ENCODE measurements at places on chromosomes 3 and 15.

GRCh38 chr15:34084086-34084485 lies 17.6 kb downstream of the EMC7 start:
- DNase-seq = no peak

DNA sequence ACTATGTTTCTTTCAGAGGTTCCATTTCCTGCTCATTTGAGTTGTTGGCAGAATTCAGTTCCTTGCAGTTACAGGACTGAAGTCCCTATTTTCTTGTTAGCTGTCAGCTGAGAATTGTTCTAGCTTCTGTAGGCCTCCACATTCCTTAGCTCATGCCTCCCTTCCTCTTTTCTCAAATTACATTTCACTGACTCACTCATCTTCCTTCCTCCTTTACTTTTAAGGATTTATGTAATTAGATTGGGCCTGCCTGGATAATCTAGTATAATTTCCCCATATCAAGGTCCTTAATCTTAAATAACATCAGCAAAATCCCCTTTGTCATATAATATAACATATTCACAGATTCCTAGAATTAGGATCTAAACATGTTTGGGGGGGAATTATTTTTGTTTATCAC lies 40.6 kb upstream of the RBMS3 start:
- DNase-seq = no peak

DNA sequence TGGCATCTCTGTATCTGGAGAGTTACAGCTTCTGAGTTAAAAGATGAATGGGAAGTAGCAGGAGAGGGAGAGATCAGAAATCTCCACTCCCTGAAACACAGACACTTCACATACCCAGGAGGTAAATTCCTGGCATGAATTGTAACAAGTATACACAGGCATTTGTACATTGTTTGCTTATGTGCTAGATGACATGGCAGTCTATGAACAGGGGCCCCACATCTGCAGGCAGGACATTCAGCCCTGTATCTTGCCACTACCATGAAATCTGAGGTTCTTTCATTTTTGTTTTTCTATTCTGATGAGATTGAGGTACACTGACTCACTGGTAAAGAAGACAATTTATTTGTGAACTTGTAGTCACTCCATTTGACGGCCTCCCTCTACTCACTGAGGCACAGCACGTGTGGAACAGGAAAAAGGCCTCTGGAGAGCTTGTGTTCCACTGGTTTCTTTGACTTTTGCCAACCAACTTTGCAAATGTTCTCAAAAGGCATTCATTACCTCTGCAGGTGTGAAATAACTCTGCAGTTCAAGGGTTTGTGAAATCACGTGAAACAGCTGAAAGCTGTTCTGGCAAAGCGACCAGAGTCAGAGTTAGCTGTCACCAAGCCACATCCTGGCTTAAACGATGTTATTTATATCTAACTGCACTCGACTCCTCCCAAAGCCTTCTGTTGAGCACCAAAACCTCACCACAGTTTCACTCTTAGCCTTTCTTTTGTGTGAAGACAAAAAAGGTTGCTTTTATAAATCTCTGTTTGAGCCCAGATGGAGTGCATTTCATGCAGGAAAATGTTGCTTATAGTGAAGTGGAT lies 401.3 kb upstream of the CFAP20DC start:
- peak; percentile 82 for DNase-seq

- no peak for DNase-seq
These were observed 135.3 kb downstream of the CHL1 start for GRCh38 chr3:331881-332280.

- DNase-seq = no peak
These were observed 285.1 kb upstream of the STAC start for GRCh38 chr3:36095238-36095637.

GRCh38 chr3:8532251-8532871 lies 30.7 kb downstream of the LMCD1 start:
- DNase-seq = no peak

DNA sequence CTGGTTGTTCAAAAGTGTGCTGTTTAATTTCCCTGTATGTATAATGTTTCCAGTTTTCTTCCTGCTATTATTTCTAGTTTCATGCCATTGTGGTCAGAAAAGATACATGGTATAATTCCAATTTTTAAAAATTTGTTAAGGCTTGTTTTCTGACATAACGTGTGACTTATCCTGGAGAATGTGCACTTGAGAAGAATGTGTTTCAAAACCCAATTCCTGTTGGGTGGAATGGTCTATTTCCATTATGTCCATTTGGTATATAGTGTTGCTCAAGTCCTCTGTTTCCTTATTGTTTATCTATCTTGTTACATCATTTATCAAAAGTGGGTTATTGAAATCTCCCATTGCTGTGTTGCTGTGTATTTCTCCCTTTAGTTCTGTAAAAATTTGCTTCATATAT lies 215.4 kb downstream of the GREM1 start:
- DNase-seq = no peak

GRCh38 chr3:51283421-51283820 lies 101.7 kb upstream of the MANF start:
- DNase-seq = no peak

GRCh38 chr3:157981819-157982218 lies 124.4 kb downstream of the SHOX2 start:
- no peak for DNase-seq

DNA sequence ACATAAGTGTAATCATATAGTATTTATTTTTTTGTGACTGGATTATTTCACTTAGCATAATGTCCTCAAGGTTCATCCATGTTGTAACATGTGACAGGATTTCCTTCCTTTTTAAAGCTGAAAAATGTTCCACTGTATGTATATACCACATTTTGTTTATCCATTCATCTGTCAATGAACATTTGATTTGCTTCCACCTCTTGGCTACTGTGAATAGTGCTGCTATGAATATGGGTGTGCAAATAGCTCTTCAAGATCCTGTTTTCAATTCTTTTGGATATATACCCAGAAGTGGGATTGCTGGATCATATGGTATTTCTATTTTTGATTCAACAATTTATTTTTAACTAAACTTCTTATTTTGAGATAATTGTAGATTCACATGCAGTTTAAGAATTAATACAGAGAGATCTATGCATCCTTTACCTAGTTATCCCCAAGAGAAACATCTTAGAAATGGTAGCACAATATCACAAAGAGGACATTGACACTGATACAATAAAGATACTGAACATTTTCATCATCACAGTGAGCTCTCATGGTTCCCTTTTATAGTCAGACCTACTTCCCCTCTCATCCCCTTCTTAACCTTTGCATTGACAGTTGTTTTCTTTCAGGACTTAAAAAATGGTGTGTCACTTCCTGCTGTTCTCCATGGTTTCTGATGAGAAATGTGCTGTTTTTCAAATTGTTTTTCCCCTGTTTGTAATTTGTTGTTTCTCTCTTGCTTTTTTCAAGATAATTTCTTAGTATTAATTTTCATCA lies 90.1 kb downstream of the SATB1 start:
- no peak for DNase-seq

GRCh38 chr3:58048301-58048700 lies 40.1 kb downstream of the FLNB start:
- no peak for DNase-seq

- DNase-seq = no peak
These were observed 64.7 kb upstream of the IL12A start for GRCh38 chr3:159923956-159924355.

GRCh38 chr15:87477737-87478686 lies 778.5 kb downstream of the NTRK3 start:
- DNase-seq = no peak

- DNase-seq = peak; percentile 93
These were observed at the start of gene TMEM41A for GRCh38 chr3:185498503-185499396. TSS of gene TMEM41A (minus strand) at chr3:185499035. CDS start at chr3:185498961, 74 bp downstream.

- DNase-seq = peak; percentile 81
These were observed 3.2 kb downstream of the ANP32A start for GRCh38 chr15:68817304-68818065.

DNA sequence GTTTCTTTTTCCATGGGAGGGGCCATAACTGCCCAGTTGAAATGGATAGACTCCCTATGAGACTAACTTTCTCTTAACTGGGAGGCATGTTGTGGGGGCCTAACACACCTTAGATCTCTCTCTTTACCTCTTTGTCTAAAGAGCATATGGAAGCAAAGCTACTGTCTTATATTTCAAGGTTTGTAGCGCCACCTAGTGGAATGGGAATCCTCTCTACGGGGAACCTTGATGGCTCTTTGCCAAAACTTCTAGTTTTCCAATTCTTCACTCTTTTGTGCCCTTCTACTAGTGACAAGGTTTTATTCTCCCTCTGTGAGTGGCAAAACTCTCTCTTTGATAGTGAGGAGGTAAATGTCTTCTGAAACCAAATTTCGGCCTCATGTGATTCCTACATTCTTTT lies 1030.4 kb upstream of the CADM2 start:
- DNase-seq = no peak

DNA sequence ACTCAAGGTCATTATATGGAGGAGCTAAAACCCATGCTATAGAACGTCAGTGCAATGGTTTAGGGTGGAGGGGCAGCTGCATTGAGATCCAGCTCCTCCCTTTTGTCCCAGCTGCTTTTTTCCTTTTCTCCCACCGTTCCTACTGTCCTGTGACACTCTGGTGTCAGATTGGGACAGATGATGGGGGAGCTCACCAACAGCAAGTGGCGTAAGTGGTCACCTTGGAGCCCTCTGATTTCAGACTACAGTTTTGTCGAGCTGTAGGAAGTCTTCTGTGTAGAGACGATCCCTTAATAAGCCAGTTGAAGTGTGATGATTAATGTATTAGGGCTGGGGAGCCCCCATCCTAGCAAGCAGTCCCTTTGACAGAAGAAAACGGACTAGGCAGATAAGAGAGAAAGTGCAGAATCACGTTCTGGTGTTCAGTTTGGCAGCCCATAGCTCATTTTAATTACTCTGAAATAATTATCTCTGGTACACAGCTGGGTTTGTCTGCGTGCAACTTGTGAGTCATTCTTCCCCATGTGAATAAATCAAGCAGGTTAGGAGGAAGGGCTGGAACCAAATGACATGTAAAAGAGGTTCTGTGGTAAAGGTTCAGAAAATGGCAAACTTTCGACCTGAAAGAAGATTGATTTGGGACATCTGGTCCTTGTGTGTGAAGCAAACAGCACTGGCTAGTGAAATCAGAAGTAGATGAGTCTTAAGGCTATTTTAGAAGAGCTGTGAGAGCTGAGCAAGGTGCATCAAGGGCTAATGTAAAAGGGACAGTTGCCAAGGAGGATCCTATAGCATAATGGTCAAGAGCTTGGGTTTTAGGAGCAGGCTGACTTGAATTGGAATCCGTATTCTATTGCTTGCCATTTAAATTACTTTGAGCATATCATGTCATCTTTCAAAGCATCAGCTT lies 241.4 kb downstream of the EDEM1 start:
- DNase-seq = no peak

DNA sequence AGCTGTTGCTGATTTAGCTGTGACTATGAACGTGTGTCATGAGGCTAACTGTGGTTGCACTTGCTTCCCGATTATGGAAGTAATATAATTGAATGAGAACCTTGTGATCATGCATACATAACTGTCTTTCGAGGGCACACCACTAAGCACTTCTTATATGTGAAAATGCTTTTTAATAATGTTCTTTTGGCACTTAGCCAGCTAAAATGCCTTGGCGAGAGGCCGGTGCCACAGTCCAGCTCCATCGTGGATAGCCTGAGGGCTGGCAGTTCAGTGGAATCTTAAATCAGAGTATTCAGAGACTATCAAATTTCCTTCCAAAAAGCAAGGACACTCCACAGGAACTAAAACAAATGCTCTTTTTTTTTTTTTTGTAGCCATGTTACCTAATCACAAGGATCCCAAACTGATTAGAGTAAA lies 161.6 kb upstream of the FRMD4B start:
- no peak for DNase-seq

DNA sequence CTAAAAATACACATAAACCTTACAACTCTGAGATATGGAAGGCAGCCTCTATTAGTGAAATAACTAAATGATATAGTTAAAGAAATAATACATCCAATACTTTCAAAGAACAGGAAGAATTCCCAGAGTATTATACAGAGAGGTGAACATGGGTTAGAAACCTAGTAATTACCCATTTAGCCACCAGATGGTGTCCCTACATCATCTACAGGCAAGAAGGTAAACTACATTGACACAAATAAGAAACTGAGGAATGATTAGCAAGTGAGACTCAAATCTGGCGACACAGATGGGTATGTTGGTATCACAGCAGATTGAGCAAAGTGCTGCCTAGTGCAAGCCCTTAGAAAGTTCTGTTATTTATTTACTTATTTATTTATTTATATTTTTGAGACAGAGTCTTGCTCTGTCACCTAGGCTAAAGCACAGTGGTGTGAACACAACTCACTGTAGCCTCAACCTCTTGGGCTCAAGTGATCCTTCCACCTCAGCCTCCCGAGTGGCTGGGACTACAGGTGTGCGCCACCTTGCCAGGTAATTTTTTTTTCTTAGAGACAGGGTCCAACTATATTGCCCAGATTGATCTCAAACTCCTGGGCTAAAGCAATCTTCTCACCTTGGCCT lies 28.2 kb downstream of the NEK4 start:
- DNase-seq = no peak

- no peak for DNase-seq
These were observed 43.4 kb upstream of the SLC6A1 start for GRCh38 chr3:10949197-10949596.

GRCh38 chr3:169863458-169863899 lies 6.3 kb downstream of the LRRC31 start:
- DNase-seq = peak; percentile 76

- no peak for DNase-seq
These were observed 29.0 kb downstream of the MAP6D1 start for GRCh38 chr3:183796372-183796771.

GRCh38 chr3:191568206-191568605 lies 107.2 kb downstream of the PYDC2 start:
- no peak for DNase-seq

DNA sequence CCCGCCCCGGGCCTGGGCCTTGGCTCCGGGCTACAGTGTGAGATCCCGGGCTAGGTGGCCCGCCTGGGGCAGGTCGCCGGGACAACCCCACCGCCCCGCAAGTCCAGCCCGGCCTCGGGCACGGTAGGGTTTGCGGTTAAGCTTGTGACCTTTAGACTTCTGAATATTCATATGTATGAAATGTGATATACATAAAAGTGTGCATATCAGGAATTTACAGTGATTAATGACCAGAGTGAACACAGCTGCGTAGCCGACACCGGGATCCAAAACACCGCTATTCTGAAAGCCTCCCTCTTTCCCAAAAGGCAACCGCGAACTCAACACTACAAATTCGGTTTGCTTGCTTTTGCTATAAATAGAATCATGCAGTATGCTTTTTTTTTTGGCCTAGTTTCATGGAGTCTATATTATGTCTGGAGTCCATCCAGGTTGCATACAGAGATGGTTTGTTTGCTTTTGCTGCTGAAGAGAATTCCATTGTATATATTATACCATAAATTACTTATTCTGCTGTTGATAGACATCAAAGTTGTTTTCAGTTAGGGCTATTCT lies 636 bp upstream of the SNRPA1 start:
- DNase-seq = no peak

- DNase-seq = no peak
These were observed 440.7 kb upstream of the THBS1 start for GRCh38 chr15:39140060-39140604.

GRCh38 chr3:58131101-58131825 lies 79.5 kb downstream of the DNASE1L3 start:
- no peak for DNase-seq

- DNase-seq = peak; percentile 50
These were observed 46.3 kb downstream of the GPR171 start for GRCh38 chr3:151156618-151157216.

Data from activated naive CD4-positive, alpha-beta T cell treated with anti-CD3 and anti-CD28 coated beads, Interleukin-2, amount 10 ng/mL, durations not matched to agents 7 days and 5 days (primary cell).